Activated CD4-positive, alpha-beta T cell treated with anti-CD3 and anti-CD28 coated beads, Interleukin-2, amount 50 U/mL, for 24 hours (primary cell): ENCODE measurements at places on chromosomes 5 and 9.

DNA sequence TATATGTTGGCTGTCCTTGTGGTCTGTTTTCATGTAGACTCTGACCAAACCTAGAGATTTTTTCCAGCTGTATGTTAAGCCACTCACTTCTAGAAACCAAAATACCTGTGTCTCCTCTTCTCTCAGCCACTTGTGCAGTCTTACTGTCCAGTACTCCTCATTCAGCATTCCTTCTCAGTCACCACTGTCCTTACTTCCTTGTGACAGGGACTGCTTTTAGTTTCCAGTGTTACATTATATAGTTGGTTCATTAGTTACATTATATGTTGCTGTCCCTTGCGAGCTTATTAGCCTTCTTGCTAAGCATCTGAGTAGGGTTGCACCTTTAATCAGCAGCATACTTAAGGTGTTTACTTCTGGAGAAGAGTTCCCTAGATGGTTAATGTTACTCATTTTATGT lies 4.3 kb downstream of the ATP6V1G1 start:
- DNase-seq, result no peak

- DNase-seq, result no peak
Observed at GRCh38 chr9:77512876-77513275, 135.2 kb downstream of the GNA14 start.

DNA sequence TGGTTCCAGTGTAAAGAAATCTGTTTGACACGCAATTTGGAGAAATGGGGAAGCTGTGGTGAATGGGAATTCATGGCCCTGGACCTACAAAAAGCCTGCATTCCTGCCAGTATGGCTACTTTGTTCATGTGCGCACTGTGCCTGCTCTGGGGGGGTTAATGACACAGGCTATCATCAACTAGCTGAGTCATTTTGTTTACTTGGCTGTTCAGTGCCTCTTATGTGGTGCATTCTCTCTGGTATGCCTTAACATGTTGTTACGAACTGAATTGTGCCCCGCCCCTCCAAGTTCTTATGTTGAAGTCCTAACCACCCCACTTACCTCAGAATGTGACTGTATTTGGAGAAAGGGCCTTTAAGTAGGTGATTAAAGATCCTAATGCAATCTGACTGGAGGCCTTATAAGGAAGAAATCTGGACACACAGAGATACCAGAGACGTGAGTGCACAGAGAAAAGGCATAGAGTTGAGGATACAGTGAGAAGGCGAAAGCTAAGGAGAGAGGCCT lies 20.4 kb upstream of the UBAP1 start:
- DNase-seq, result no peak

DNA sequence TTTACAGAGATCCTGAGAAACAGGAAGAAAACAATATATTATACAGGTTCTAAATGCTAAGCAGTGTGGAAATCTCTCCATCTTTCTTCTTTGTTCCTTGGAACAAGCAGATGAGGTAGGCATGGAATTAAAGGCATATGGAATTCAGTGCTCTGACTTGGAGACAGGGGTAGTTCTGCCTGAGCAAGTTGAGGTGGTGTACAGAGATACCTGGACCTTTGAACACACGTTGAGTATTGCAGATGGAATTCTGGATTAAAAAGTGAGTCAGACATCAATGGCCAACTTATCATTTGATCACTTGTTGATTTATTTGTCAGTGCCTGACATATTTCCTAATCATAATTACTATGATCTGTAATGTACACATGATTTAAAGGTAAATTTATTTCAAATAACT lies 293.9 kb upstream of the IRX4 start:
- DNase-seq, result no peak

DNA sequence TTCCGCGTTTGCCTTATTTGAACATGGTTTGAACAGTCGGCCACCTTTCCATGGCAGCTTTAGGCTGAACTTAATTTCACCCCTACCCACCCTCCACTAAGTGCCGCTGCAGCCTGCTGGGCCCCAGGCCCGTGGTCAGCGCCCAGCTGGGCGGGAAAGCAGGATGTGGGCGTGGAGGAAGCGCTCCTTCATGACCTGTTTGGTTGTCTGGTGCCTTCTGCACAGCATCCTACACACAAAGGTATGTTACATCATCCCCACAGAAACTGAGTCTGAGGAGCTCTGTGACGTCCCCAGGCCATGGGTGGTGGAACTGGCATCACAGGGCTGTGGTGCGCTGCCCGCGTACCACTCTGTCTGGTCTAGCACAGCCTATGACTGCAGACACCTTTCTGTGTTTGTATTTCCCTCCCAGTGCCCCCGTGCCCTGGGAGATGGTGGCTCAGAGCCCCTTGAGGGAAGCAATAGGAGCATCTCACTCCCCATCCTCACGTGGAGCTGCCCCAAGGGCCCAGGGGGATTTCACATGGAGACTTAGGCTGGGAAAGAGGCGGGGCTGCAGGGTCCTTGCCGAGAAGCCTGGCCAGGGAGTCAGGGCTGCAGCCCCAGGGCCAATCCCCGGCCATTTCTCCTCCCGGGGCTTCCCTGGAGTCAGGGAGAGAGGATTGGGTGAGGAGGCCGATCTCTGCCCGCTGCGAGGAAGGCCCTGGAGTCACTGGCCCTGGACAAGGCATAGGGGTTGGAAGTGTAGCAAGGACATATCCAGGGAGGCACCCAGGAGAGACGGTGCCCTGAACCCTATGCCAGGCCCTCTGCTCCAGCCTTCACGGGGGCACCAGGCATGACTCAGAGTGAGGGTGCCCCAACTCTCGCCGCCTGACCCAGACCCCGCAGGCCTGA lies 37.5 kb upstream of the SUSD3 start:
- no peak for DNase-seq

DNA sequence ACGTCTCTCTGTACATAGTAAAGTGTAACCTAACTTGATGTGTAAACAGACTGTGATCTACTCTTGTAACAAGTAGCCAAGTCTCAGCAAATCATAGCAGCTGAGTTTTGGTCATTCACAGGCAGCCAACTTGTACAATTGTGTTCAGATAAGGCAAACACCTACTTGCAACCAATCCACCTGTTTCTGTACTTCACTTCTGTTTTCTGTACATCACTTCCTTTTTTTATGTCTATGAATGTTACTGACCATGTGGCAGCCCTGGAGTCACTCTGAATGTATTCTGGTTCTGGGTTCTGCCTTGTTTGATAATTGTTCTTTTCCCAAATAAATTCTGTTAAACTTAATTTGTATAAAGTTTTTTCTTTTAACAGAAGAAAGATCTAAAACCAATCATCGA lies 26.0 kb downstream of the RLN2 start:
- DNase-seq, result no peak

GRCh38 chr5:77015938-77016569 lies 14.2 kb upstream of the AGGF1 start:
- no peak for DNase-seq

DNA sequence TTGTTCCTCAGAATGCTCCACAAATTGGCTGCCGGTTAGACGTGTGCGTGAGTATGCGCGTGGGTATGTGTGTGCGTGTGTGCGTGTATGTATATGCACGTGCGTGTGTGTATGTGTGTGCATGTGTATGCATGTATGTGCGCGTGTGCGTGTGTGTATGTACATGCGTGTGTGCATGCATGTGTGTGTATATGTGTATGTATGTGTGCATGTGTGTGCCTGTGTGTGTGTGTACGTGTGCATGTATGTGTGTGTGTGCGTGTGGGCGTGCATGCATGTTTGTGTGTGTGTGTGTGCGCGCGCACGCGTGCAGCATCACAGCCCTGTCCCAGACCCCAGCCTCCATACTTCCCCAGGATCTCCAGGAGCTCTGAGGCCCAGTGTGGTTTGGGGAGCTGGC lies 183.1 kb upstream of the IER5L start:
- DNase-seq, result no peak
